ENCODE measurements at places on chromosomes 11 and 22.

DNA sequence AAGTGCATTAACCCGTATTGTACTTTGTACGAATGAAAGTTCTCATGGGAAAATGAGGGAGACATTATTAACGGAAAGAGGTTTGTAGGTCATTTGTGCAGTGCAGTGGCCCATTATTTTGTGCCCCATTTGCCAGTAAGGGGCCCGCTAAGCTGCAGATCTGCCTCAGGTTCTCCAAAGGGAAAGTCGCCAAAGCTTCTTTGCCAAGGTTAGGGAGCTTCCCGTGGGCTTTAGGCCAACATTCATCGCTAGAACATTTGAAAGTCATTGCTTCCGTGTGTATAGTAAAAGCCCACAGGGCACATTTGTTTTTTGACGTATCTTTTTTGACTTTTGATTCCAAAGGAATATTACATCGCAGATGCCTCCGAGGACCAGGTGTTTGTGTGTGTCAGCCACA is 61.0 kb upstream of the SORL1-AS1 start:
- DNase-seq = no peak

- DNase-seq = no peak
Measured at GRCh38 chr11:97751952-97752351, 1268.8 kb upstream of the CNTN5 start.

- no peak for DNase-seq
Measured at GRCh38 chr11:778976-779954, 2.0 kb upstream of the GATD1 start.

DNA sequence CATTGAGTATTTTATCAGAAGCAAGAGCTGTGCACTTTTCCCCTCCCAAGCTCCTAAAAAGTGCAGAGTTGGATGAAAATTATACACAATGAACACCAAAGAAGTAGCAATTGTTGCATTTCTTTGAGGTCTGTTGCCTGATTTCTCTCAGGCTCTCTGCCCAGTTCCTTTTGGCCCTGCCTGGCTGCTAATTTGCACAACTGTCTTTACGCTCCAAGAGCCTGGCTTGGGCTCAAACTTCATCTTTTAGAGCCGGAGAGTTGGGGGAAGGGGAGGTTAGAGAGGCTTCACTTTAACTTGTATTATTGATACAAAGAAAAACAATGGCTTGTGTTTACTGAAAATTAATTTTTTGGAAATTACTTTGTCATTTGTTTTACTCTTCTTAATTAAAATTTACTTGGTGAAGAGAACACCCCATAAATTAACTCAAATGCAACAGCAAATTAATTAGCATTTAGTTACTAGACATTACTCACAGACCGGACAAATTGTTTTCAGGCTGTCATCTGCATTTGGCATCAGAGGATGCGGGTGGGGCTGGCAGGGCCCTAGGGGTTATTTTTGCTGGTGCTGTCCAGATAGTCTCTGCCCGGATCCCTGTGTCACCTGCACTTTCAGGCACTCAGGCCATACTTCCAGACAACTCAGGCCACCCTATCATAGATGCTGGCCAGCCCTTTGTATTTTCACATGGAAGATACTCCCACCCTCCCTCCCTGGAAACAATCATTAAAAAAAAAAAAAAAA is 407.3 kb downstream of the NXPE2 start:
- DNase-seq = no peak

DNA sequence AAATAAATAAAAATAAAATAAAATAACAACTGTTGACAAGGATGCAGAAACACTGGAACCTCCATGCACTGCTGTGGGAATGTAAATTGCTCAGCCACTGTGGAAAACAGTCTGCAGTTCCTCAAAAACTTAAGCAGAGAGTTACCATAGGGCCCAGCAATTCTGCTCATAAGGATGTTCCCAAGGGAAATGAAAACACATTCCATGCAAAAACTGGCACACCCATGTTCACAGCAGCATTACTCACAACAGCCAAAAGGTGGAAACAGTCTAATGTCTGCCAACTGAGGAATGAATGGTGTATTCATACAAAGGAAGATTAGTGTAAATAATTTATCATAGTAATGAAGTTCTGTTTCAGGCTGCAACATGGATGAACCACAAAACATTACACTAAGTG is 3.2 kb upstream of the KRTAP5-10 start:
- no peak for DNase-seq

- no peak for DNase-seq
Measured at GRCh38 chr22:30080805-30081204, 541 bp downstream of the HORMAD2 start.

- DNase-seq = no peak
Measured at GRCh38 chr11:706439-706956, 467 bp downstream of the EPS8L2 start.

- no peak for DNase-seq
Measured at GRCh38 chr11:123173040-123173855, 21.8 kb downstream of the CLMP start.

GRCh38 chr11:109140426-109140825 is 281.6 kb upstream of the C11orf87 start:
- DNase-seq = no peak

DNA sequence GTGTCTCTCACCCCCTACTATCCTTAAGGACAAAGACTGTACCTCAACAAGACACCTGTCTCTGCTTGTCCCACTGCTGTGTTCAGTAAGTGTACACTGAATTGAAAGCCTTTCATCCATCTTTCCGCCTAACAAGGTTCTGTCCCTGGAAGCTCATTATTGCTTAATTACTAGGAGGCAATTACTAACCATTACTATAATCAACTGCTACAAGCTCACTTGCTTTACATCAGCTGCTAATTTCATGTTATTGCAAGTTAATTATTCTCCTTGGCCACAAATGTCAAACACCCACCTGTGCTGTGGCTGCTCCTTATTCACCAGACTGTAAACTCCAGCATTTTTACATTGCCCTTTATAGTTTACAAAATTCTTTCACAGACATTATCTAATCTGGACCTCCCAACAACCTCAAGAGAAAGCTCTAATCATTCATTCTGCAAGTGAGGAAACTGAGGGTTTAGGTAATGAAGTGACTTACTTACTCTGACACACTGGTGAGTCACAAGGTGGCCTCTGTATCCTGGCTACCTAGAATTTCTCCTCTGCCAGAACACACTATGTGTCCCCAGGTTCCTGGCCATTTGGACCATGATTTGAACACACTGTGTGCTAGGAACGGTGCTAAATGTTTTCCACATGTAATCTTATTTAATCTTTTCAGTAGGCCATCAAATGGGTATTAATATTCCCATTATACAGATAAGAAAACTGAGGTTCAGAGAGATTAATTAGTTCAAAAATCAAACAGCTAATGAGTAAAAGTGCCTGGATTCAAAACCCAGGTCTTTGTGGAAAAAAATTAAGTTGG is 66.7 kb downstream of the RAB30 start:
- no peak for DNase-seq

GRCh38 chr22:35785181-35785923 is 67.7 kb downstream of the APOL5 start:
- DNase-seq = peak; percentile 8

DNA sequence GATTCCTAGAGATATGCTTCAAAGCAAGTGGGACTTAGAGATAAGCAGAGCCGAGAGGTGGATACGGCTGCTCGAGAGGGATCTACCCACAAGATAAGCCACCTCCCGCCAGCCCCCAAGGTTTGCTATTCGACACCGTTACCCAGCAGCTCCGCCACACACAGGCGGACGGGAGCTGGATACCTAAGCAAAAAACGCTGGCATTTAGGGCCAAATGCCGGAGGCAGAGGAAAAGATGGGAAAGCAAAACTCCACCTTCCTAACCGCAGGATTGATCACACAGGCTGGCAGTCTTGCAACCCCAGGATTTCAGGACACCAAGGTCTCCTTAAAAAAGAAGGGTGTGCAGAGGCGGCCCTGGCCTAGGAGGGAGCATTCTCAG is 709 bp downstream of the FTH1 start:
- no peak for DNase-seq

DNA sequence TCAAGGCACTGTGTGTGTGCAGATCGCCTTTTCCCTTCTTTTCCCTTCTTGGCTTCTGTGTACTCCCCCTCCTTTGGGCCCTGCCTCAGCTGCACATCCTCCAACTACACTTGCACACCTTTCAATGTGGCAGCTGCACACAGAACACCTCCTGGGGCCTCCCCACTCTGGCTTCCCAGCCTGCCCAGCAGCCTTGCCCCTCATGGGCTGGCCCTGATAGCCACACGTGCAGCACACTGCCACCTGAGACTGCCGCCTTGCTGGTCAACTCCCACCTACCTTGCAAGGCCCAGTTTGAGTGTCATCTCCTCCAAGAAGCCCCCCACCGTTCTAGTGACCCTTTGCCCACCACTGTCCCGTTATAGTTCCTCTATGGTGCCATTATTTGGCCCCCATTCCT is 77.3 kb upstream of the ARFGAP3 start:
- no peak for DNase-seq

DNA sequence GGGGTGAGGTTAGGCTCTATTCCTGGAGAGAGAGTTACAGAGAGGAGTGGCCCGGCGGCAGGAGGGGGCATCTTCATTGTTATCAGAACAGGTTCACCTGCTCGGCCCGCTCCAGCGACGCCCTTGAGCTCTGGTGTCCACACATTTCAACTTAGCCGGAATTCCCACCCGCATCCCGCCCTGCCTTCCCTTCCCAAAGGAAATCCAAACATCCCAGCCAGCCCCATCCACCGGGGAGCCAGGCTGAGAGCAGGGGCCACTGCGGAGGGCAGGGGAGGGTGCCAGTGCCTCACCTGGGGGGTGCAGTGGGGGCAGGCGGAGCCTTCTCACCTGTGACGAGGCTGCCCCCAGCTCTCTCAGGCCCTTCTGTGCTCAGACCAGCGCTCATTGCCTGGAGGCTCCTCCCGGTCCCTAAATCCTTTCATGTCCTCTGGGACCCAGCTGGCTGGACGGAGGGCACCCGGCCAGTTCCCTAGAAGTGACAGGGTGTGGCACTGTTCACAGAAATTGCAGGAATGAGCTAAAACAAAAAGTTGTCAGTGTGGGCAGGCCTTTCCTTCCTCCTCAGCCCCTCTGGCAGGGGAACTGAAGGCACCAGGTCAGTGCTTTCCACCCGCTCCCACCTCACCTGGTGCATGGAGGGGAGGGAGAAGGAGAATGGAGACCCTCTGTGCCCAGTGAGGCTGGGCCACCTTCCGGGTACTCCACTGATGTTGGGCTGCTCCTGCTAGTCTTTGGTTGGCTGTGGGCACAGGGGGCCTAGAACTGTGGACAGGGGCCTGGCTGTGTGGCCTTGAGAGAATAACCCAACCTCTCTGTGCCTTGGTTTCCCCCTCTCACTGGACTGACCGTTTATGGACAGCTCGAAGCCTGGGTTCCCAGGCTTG is 2.2 kb upstream of the MRGPRG start:
- no peak for DNase-seq

DNA sequence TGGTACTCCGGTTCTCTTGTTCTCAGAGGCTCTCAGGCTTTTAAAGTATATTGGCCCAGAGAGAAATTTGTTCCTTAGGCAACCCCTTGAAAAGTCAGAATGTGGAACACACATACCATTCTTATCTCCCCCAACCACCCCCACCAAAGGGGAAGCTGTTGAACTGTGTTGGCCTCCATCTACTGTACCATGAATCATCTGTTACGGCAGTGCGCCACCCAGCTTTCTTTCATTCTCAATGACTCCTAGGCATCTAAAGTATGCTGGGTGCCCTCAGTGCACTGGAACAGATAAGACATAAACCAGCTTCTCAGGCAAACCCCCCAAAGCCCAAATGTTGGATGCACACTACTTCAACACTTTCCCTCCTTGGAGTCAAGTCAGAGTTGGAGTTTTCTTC is 696.2 kb upstream of the TENM4 start:
- DNase-seq = no peak

DNA sequence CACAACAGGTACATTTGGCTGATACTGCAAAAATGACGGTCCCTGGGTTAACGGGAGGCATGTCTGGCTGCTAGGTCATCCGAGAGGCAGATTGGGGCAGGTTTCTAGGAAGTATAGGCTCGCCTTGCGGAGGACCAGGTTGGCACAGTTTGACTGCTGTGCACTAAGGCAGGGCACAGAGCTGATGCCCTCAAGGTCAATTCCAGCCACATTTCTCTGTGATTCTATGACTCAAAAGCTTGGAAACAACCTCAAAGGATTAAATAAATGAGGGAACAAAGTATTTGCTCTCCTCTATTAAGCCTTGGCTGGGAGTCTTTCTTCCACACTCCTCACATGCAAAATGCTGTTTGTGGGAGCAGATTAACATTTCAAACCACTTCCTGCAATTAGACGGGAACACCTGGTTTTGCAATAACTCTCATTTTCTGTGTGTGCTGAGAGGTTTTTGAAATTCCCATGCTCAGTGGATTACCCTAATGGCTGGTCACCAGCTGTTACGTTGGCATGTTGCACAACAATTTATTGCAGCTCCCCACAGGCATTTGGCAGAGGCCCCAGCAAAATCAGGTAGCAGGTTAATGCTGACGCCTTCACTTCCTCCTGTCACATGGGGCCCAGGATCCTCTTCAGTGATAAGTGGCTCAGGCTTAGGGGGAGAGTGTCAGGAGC is 61.0 kb upstream of the PLET1 start:
- DNase-seq = no peak

GRCh38 chr11:79119491-79120284 is 321.1 kb downstream of the TENM4 start:
- DNase-seq = no peak

- DNase-seq = no peak
Measured at GRCh38 chr11:11137339-11137738, 215.7 kb downstream of the CSNK2A3 start.

- no peak for DNase-seq
Measured at GRCh38 chr11:45423036-45423435, 136.9 kb upstream of the SYT13 start.

DNA sequence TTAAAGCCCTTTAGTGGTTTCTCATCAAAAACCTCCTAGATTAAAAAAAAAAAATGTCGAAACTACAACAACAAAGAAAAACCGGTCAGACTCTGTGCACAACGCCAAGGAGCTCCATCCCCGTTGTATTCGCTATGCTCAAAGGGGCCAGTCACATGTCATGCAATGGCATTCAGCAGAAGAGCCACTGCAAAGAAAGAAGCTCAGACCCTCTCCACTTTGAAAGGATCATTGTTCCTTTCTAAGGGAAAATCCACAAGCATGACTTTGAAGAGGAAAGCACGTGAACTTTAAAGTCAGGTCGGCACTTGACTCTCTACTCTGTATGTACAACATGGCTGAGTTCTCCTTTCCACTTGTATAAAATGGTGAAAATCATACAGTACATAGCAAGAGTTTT is 655.6 kb downstream of the ETS1 start:
- DNase-seq = no peak

GRCh38 chr22:47107431-47107830 is 345.0 kb downstream of the TBC1D22A start:
- DNase-seq = no peak

DNA sequence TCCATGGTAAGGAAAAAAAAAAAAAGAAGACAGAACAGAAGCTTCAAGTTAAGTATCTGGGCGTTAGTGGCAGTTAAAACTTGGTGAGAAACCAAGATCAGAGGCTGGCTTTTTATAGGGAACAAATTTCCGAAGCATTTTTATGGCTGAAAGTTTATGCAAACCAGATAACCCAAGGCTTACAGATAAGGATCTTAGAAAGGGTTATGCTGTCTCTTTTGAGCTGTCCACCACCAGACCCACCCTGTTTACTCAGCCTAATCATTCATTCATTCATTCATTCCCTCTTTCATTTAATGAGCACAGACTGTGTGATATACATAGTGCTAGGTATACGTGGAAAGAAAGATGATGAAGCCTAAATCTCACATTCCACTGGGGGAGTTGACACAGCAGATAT is 89.5 kb downstream of the ME3 start:
- DNase-seq = no peak

Data from GDM1 (cell line).